DMS153 (cell line): ENCODE measurements at places on chromosomes 5 and 9.

- DNase-seq: no peak
These were observed 14.2 kb downstream of the PTPN3 start for GRCh38 chr9:109483744-109484429.

DNA sequence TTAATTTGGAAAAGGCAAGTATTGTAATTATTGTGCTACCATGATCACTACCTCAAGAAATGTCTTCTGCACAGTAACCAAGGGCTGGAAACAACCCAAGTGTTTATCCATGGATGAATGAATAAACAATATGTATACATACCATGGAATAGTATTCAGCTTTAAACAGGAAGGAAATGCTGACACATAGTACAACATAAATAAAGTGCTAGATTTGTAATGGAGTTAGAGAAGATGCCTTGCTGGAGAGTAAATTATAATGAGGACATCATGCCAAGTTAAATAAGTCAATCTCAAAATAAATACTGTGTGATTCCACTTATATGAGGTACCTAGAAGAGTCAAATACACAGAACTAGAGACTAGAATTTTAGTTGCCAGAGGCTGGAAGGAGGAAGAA lies 160.0 kb downstream of the CCDC192 start:
- DNase-seq: no peak

- no peak for DNase-seq
These were observed 113.9 kb upstream of the BRINP1 start for GRCh38 chr9:119483153-119483552.

GRCh38 chr9:82729141-82729540 lies 333.8 kb downstream of the RASEF start:
- DNase-seq: no peak

GRCh38 chr9:99135456-99135855 lies 30.5 kb downstream of the TGFBR1 start:
- DNase-seq: no peak

DNA sequence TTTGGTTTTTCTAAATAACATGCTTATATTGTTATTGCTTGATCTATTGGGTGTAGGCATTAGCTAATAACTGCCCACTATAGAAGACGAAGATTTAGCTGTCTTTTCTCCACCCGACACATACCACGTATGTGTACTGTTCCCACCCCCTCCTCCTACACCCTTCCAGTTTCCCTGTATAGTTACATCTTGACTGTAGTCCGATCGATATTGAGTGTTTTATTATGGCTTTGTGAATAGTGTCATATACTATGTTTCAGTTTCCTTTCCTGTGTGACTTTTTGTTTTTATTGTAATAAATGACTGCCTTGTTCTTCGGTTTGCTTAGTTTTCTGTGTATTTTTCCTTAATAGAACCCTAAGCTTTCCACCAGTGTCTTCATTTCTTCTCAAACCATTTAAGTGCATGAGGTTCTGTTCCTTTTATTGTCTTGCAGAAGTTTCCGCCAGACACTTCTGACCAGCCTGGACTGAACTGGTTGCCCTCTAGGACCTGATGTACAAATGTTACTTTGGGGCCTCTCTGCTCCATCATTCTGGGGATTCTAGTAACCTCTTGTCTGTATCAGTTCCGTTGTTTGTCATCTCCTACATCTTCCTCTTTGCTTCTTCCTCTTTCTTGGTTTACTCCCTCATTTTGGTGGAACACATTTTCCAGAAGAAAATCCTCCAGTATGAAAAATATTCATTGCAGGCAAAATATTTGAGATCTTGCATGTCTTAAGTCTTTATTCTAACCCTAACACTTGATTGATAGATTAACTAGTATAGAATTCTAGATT lies 61.8 kb downstream of the PRKACG start:
- no peak for DNase-seq

DNA sequence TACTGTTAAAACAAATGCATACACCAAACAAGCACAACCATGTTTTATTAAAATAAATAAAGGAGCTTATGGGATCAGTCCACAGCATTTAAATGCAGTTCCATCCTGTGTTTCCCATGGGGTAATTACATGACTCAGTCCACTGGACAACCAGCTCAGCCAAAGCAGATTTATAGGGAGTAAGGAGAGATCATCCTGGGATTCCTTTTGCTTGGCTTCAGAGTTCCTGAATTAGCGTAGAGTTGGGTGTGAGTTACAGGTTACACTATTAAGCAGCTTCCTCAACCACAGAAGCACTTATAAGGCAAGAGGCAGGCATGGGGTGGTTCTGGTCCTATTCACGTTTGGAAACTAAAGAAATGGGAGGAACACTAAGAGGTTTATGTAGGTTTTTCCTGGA lies 381.1 kb upstream of the ACTBL2 start:
- no peak for DNase-seq

DNA sequence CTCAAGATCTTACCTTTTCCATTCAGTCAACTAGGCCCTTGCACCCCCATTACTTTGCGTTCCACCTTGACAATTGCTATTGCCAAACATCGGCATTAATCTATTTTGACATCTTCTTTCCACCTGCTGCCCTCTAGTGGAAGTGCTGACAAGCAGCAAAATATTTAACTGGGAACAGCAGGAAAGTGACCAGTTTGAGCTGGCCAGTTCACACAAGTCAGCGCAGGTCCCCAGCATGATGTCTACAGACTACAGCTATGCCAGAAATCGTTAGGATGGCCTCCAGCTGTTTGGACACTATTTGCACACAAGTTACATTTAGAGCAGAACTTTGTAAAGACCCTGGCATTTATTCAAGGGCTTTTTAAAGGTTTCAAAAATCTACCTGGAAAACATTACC lies 160.1 kb downstream of the GHR start:
- DNase-seq: peak; percentile 49

GRCh38 chr5:168307022-168307421 lies 15.6 kb downstream of the WWC1 start:
- no peak for DNase-seq

GRCh38 chr5:106019261-106019660 lies 1651.5 kb downstream of the EFNA5 start:
- no peak for DNase-seq

GRCh38 chr5:8842971-8843551 lies 702.8 kb downstream of the SEMA5A start:
- DNase-seq: peak; percentile 59

DNA sequence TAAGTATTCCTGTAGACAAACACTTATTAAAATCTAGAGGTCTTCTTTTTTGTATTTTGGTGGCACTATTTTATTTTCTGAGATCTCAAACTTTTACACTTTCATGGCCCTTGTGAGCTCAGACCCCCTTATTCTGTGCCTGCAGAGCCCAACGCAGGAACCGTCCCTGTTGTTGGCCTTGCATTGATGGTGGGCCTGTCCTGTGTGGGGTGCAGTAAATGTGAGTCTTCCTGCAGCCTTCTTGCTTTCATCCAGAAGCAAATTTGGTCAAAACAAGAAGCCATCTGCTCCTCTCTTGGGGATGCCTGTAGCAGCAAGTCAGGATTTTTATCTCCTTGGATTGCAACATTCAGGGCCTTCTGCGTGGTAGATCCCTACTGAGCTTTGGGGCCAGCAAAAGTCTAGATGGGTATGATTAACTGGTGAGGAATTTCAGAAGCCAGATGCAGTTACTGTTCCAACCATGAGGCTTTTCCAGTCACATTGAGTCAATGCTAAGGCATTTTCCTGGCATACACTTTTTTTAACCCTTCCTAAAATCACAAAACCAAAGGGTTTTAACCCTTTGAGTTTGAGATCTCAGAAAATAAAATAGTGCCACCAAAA lies 31.7 kb downstream of the BASP1 start:
- no peak for DNase-seq

DNA sequence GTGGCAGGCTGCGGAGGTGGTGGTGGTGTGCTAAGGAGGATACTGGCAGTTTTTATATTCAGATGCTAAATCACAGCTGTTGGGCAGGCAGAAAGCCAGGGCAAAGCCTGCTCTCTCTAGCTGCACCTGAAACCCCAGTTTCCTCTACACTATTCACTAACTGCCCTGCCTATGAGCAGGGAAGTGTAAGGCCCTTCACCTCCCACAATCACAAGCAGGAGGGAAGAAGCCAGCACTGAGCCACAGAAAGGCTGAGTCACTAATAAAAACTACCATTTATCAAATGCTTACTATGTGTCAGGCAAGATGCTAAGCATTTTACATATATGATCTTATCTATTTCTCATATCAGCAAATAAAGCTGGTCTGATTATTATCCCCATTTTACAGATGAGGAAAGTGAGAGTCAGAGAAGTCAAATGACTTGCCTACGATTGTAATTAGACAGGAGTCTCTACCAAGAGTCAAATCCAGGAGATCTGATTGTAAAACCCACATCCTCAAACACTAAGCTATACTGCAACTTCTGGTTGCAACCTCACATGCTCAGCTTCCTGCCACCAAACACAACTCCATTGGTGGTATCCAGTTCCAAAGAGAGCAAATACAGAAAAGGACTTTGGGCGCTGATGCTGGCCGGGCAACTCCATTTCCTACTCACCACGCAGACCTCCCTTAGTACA lies 17.7 kb upstream of the IL6ST start:
- no peak for DNase-seq

- DNase-seq: no peak
These were observed 72.7 kb upstream of the SPATA31E1 start for GRCh38 chr9:87810008-87810407.

DNA sequence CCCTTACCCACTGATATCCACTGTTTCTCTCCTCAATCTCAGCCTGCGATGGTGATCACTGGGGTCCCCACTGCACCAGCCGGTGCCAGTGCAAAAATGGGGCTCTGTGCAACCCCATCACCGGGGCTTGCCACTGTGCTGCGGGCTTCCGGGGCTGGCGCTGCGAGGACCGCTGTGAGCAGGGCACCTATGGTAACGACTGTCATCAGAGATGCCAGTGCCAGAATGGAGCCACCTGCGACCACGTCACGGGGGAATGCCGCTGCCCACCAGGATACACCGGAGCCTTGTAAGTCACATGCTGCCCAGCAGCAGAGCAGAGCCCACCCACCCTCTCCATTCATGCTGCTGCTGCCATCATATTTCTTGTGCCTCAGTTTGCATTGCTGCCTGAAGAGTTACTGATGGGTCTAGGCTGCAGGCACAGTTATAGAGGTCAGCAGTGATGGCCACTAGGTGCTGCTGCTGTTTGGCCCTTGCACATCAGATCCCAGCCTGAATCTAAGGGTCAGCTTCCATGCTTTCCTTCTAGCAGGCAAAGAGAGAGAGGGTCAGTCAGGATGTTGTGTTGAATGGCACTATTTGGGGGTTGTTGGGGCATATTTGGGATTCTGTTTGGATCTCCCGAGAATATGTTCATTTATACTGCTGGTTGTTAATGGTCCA lies 106.0 kb downstream of the MEGF10 start:
- DNase-seq: no peak

- DNase-seq: no peak
These were observed 225.9 kb downstream of the RFX3 start for GRCh38 chr9:3299872-3300271.
